CD4-positive, alpha-beta T cell (primary cell): ENCODE measurements at places on chromosomes 6 and 20.

GRCh38 chr20:17108896-17109295, 117.9 kb upstream of the PCSK2 start:
- DNase-seq: no peak

GRCh38 chr6:14396826-14397517, 279.4 kb downstream of the CD83 start:
- DNase-seq: peak; percentile 12

GRCh38 chr20:32205843-32206759, 1.4 kb downstream of the PLAGL2 start:
- DNase-seq: no peak

DNA sequence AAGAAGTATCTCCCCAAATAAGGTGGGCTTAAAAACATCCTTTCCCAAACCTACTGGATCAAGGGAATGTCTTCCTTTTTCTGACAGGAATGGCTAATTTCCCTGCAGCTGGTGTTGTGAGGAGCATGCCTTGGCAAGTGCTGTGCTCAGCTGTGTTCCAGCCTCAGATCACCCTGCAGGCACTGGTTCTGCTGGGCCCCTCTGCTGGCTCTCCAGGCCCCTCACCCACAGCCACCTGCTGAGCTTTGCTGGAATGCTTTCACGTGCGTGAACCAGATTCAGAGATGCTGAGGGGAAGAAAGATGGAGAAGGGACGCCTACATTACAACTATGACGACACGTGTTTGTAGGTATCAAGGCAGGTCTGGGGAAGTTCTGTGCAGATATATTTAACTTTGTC, 71.3 kb upstream of the FOXC1 start:
- no peak for DNase-seq

DNA sequence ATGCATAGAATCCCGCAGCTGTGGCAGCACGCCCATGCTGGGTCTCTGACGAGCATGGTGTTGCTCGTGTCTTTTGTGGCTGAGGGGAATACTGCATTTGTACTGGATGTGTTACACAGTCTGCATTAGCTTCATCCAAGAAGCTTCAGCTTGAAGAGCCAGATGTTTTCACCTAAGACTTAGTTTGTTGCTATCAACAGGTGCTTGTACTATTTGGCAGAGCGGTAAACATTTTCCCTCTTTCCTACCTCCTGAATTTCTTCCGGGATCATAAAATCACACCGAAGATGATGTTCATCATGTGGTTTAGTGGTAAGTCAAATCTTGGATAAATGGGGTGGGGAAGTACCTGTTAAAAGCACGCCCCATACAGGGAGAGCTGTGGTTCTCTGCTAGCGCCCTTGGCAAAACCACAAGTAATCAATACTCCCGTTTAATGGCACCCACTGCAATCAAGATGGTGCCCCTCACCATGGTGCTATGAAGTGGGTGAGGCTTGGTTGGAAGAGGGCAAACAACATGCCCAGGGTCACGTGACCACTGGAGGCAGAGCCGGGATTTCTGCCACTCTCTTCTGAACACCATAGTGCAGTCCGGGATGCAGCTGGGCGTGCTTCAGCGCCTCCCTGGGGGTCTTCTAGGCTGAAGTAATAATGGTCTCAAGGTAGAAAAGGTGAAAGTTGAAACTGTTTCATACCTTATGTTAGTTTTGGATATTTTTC, 34.4 kb downstream of the SPATA2 start:
- DNase-seq: no peak

GRCh38 chr6:29557320-29557719, 2.2 kb downstream of the UBD start:
- no peak for DNase-seq
